ENCODE measurements at places on chromosomes 16 and 17.
A peak's percentile ranks its signal among the peaks of the same experiment; 100 is the strongest.

DNA sequence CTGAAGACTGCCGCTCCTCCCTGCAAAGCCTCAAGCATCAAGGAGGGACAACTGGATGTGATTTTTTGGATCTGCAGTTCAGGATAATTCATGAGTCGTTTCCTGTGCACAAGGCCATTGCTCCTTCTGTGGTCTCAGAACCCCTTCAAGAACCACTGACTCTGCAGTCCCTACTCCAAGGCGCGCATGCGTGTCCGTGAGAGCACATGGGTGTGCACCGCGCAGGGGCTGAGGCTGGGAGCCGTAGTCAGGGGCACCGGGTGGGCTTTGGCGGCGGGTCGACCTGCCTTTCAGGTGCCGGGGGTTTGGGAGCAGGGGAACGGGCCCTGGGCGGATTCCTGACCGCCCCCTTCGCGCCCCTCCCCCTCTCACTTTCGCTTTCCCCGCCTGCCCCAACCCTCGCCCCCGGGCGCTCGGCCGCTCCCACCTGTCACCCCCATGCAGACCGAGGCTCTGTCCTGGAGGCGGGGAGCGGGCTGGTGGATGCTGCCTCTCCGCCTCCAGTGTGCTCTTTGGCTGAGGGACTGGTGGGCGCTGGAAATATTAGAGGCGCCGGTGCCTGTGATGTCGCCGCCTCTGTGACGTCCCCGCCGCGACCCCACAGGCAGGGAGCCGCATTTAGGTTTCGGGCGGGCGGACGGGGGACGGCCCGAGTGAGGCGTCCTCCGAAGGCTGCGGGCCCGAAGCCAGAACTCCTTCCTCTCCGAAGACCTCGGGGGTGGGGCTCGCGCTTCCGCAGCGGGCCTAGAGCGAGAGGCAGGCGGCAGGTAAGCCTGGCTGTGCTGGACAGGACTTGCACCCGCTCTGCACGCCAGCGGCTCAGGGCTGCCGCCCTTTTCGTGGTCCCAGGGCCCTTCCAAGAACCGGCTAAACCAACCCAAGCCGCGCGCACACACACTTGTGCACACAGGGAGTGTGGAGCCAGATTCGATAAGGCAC is at the start of gene SPATA32:
Gene SPATA32 (minus strand): TSS at position 518 of the 939 bp plus-strand sequence. CDS start 78 bp downstream, at position 440.
- peak; percentile 62 for DNase-seq

- no peak for DNase-seq
Measured at GRCh38 chr17:57302690-57303465, 46.6 kb downstream of the MSI2 start.

GRCh38 chr17:40281663-40282062 is 6.0 kb upstream of the CDC6 start:
- no peak for DNase-seq

DNA sequence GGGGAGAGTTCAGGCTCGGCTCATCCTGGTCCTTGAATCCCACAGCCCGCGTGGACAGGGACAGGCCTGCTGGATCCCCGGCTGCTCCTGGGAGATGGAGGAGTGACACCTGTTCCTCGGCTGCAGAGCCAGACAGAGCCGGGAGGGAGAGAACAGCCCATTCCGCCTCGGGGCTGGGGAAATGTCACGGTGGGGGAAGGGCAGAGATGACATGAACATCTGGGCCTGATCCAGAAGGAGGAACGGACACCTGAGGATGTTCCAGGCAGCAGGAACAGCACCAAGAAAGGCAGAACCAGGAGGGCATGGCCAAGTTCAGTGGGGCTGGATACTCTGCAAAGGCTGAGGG is 2.1 kb downstream of the ZNF764 start:
- no peak for DNase-seq

- no peak for DNase-seq
Measured at GRCh38 chr17:37429453-37429852, 22.8 kb downstream of the TADA2A start.

Data from activated CD4-positive, alpha-beta T cell treated with anti-CD3 and anti-CD28 coated beads, Interleukin-2, amount 50 U/mL, for 1 hour (primary cell).